ENCODE measurements at places on chromosomes 4 and X.
A peak's percentile ranks its signal among the peaks of the same experiment; 100 is the strongest.

DNA sequence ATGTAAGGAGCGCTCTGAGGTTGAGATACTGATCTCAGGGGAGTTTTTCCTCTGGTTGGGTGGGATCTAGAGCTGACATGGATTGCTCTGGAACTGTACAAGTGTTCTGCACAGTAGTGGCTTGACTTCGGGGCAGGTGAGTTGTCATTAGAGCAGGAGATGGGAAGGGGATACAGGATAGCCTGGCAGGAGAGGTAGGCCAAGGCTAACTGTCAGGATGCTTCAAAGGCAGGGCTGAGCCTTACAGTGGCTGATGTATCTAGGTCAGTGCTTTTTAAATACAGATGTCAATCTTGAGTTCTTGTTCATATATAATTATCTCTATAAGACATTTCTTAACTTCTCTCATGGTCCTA lies 43.5 kb upstream of the RELL1 start:
- DNase-seq, result no peak

DNA sequence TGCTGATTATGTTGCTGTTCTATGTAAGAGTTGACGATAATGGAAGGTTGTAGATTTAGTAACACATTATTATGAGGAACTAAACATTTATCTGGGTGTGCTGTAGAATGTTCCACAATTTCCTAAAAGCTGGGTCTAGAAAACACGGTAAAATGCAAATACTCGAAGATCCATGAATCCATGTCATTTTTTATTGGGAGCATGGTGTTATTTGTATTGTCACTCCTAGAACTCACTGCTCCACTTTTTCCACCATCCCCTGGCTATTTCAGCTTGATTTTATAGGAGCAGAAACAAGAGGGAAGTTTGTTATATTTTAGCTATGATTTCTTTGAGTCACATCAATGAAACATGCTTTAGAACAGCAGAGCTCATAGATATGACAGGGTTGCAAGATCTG lies 155.0 kb upstream of the ANK2 start:
- no peak for DNase-seq

DNA sequence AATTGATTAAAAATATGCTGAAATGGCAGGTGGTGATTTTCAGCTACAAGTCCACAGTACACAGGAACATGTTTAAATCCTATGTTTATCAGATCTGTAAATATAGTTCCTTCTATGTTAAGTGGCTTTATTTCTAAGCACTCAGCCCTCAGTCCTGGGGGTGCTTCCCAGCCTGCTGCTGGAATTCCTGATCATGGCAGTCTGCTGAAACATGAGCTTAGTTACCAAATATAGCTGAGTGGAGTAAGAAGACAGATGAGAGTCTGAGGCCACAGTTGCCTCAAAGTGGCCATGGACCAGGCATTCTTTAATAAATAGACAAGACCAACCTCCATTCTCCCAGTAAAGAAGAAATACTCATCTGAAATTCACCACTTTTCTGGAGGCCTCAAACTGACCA lies 17.1 kb upstream of the DDX60 start:
- DNase-seq, result peak; percentile 41

- DNase-seq, result peak; percentile 31
These were observed 169.8 kb downstream of the CLCN4 start for GRCh38 chrX:10326578-10326977.

DNA sequence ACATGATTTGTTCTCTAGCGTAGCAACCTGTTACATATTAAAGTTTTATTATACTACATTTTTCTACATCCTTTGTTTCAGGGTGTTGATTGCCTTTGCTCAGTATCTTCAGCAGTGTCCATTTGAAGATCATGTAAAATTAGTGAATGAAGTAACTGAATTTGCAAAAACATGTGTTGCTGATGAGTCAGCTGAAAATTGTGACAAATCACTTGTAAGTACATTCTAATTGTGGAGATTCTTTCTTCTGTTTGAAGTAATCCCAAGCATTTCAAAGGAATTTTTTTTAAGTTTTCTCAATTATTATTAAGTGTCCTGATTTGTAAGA lies 2.4 kb downstream of the ALB start:
- DNase-seq, result no peak

DNA sequence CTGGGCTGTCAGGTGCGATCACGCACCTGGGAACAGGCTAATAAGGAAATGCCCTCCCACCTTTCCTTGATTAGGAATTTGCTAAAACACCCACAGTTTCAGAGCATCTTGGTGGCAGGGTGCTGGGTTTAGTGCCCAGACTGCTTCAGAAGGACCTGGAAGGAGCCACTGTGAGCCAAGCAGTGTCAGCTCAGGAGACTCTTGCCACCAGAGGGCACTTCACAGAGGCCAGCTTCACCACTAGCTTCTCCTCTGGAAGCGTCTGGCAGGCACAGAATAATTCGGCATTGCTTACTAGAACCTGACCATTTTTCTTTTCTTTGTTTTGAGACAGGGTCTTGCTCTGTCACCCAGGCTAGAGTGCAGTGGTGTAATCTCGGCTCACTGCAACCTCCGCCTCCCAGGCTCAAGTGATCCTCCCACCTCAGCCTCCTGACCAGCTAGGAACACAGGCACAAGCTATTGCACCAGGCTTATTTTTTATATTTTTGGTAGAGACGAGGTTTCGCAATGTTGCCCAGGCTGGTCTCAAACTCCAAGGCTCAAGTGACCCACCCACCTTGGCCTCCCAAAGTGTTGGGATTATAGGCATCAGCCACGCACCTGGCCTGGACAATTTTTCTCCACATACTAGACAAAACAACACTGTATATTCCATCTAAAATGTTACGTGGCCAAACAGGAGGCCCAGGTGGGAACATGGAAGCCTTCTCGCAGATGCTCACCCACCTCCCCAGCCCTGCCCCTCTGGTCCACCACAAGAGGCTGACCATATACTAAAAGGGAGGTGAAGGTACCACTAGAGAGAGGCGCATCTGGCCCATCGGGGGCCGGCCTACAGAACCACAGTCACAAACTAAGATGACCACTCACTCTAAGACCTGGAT lies 14.1 kb downstream of the NOP14 start:
- peak; percentile 33 for DNase-seq

DNA sequence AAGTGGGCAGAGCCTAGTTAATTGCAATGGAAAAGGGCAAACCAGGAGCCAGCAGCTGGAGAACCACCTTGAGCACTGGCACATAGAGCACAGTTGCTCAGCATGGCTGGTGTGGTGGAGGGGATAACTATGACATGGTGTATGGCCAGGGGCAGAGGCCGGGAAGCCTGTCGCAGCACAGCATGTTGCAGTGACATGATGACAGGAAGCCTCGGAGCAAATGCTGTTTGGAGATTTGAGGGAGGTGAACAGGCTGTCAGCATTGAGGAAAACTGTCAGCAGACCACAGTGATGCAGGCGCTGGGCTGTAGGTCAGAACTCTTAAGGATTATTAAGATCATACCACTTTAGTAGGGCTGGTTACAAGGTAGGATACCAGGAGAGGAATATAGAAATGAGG lies 228.7 kb downstream of the CBR4 start:
- no peak for DNase-seq

DNA sequence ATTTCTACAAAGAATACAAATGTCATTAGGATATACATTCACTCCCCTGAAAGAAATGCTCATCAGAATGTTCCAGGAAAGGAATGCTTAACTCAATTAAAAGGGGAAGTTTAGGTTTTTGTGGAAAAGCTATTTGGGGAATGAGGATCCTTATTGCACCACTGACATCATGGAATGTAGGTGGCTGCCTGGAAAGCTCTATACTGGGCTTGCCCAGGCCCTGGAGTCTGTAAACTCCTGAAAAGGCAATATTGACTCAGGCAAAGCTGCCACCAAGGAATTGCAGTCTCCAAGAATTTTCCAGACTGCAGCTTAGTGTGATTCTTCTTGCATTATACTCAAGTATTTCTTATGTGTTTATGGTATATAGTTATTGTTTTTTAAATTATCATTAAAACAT lies 15.7 kb downstream of the DAPP1 start:
- DNase-seq, result no peak

DNA sequence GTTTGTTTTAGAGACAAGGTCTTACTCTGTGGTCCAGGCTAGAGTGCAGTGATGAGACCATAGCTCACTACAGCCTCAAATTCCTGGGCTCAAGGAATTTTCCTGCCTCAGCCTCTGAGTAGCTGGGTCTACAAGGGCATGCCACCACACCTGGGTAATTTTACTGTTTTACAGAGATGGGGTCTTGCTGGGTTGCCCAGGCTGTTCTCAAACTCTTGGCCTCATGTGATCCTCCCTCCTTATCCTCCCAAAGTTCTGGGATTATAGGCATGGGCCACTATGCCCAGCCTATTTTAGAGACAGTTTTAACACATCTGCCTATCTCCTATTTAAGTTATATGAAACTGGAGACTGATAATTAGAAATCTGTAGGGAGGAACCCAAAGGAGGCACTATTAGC lies 53.8 kb downstream of the SPRY1 start:
- DNase-seq, result no peak

DNA sequence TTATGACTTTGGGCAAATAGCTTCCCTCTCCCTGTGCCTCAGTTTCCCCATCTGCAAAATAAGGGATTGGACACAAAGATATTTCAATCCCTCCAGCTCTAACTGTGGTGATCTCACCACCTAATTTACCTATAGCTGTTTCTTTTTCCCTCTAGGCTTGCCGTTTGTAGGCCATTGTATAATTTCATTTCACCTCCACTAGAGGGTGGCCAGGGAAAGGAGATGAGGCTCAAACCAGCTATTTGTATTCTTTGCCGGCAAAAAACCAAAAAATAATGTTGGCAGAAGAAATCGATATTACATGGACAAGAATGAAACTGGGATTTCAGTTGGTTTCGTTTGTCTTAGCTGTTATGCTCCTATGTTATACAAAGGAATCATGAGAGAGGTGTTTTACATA lies 36.1 kb upstream of the DOCK11 start:
- DNase-seq, result peak; percentile 48
